ENCODE measurements at places on chromosomes 4 and X.

DNA sequence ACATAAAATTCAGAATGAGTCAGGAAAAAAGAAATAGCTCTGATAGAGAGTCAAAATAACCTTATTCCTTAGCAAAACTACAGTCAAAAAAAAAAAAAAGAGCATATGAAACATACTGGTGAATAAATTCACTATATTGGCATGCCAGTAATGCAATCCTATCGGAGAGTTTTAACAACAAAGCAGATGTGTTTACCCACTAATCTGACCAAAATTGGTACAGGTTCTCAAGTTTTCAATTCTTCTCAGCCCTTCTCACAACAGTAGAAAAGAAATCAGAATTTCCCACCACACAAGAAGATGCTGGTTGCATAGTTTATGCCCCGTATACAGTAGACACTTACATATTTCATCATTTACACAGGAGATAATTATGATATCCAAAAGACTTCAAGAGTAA is 59.4 kb downstream of the LCORL start:
- DNase-seq = no peak

- no peak for DNase-seq
Measured at GRCh38 chr4:68748181-68748991, 67.4 kb upstream of the UGT2B10 start.

DNA sequence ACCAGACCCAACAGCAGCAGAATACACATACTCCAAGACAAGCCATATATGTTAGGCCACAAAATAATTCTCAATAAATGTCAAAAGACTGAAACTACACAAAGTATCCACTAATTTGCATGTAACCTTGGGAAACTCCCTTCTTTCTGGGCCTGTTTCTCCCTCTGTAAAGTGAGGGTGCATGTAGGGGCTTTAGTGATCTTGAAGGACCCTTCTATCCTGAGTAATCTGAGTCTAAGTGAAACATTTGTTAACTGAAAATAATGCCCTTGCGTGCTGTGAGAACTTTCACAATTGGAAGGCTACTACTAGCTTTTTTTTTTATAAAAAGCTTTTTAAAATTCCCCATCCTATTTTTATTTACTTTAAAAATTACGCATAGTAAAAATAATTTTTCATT is 125.2 kb downstream of the NEXMIF start:
- no peak for DNase-seq

- no peak for DNase-seq
Measured at GRCh38 chr4:157363360-157363759, 142.8 kb downstream of the GRIA2 start.

DNA sequence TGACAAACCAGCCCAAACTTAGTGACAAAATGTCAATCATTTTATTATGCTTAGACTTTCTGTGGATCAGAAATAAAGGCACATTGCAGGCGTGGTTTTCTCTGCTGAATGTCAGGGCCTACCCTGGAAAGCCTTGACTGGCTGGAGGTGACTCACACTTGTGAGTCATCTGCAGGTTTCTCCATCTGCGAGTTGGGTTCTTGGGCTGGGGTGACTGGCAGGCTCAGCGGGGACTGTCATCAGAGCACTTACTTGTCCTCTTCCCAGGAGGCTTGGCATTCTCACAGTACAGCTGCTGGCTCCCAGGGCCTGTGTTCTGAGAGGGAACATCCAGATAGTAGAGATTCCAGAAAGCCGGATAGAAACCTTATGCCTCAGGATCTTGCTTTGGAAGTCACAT is 153.8 kb upstream of the AGA start:
- no peak for DNase-seq

- DNase-seq = peak; percentile 57
Measured at GRCh38 chr4:28117084-28117682, 1256.5 kb downstream of the STIM2 start.

- no peak for DNase-seq
Measured at GRCh38 chrX:130267956-130268448, 697 bp downstream of the ZNF280C start.

DNA sequence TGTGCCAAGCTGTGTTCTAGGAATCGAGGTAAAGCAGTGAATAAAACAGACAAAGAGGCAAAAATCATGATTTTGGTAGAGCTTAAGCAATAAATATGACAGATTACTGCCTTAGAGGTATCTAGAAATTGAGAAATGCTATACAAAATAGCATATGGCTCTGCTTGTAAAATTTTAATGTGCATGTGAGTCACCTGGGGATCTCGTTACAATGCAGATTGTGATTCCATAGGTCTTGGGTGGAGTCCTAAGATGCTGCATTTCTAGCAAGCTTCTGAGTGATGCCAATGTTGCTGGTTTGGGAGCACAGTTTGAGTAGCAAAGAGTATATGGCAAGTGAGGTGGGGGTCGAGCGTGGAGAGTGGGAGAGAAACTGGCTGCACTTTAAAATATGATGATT is 697.3 kb upstream of the MAGEB2 start:
- no peak for DNase-seq

DNA sequence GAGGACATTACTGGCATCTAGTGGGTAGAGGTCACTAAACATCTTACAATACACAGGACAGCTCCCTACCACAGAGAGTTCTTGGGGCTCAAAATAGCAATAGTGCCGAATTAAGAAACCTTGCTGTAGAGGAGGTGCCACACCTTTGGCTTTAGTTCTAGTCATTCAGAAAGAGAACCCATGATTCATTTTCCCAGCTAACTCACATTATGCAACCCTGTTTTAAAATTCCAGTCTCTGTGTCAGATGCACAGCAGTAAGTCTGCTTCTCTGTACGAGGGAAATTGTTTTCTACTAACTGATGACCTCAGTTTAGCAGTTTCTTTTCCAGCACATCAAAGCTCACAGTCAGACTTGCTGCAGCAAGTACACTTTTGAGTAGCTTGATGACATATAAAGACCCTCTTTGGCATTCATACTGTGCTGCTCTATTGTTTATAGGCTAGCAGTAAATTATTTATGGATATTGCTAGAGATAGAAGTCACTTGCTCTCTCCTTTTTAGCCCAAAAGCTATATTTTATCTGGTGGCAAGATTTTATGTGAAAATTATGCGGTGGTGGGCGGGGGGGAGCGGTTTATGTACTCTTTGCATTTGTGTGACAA is 487.8 kb upstream of the MAGEB18 start:
- no peak for DNase-seq

- DNase-seq = no peak
Measured at GRCh38 chr4:107125496-107125895, 89.4 kb upstream of the DKK2 start.

- DNase-seq = no peak
Measured at GRCh38 chrX:107542500-107542899, 85.8 kb upstream of the PRPS1 start.

- DNase-seq = no peak
Measured at GRCh38 chr4:120754590-120754989, 167.9 kb downstream of the PRDM5 start.

- DNase-seq = no peak
Measured at GRCh38 chr4:4866866-4867374, 7.5 kb downstream of the MSX1 start.

GRCh38 chr4:180059216-180059881 is 2183.9 kb upstream of the TENM3 start:
- peak; percentile 68 for DNase-seq

DNA sequence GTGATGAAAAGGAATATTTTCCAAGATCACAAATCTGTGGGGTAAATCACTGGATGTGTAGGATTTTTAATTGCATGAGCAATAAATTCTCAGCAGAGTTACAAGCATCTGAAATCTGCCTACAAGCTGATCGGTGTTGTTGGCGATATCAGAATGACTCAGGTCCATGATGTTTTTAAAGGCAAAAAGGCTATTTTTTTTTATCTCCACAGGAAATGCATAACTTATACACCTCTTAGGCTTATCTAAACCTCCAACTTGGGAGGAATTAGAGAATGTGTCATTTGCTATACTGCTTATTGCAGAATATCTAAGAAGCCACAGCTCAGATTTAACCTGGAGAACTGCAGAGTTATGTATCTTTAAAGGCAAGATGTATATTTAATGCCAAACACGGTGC is 61.6 kb downstream of the KIT start:
- no peak for DNase-seq

DNA sequence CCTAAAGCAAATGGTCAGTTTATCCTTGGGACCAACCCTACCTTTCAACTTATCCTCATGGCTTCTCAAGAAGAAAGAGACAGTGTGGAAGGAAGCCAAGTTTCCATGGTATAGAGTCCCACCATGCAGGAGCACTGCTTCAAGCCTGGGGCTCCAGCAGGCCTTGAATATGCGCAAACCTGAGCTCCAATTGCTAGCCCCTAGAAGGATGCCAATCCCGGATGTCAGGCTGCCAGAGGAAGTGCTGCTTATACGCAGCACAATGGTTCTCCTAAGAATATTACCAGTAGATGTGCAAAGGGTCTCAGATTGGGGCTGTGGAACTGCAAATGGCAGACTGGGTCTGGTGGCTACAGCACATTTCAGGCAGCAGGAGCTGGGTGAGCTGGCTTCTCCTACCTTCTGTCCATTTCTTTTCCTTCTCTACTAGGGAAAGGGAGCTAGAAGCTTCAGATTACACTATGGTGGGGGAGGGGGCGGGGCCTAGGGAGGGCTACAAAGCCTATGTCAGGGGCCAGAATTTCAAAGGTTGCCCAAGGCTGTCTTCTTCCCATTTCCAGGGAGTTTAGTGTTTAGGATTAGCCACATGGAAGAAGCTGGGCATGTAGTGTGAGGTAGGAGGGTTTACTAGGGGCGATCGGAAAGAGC is 40.7 kb upstream of the CITED1 start:
- no peak for DNase-seq

DNA sequence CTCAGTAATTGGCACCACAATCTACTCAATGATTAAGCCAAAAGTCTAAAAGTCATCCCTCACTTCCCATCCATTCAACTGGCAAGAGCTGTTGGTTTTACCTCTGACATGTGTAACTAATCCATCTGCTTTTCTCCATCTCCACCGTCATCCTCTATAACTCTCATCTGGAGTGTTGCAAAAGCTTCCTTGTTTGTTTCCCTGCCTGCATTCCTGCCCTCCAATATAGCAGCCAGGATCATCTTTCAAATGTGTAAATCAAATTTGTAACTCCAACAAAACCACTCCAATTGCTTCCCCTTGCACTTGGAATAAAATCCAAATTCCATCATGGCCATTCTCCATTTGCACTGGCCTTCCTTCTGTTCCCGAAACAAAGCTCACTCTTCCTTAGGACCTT is 4.3 kb upstream of the PLAC8 start:
- no peak for DNase-seq

GRCh38 chr4:158356301-158356700 is 146.0 kb downstream of the TMEM144 start:
- no peak for DNase-seq

GRCh38 chr4:120703908-120704307 is 218.6 kb downstream of the PRDM5 start:
- DNase-seq = no peak

GRCh38 chr4:97432551-97432950 is 710.7 kb downstream of the STPG2 start:
- DNase-seq = no peak

DNA sequence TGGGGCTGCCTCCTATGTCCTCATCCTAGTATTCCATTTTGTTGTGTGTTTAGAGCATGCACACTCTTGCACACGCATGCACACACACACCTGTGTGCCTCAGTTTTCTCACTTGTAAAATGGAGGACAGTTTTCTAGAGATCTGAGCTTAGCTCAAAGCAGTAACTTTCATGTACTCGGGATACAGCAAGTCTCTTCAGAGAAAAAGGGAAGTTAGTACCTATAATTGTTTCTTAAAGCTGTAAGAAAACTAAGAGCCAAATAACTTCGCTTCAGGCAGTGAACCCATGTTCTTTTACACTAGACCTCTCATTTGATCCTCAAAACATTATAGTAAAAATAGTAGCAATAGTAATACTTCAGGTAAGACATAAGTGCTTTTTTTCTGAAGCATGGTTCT is 49.6 kb downstream of the KIT start:
- DNase-seq = no peak

DNA sequence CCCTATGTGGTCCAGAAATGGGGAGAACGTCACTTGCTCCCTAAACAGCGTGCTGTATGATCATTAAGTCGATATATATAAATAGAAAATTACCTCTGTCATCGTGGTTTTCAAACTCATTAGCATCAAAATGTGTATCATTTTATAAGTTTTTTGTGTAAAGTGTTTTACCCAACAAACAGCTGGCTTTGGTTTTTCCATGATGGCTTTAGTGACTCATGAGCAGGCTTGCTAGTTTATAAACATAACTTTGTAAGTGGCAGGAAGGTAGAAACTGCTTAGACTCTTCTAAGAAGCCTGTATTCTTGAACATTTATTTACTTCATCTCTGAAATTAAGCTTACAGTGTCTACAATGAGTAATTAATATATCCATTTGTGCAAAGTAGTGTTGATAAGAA is 108.4 kb upstream of the DIPK2B start:
- DNase-seq = no peak

DNA sequence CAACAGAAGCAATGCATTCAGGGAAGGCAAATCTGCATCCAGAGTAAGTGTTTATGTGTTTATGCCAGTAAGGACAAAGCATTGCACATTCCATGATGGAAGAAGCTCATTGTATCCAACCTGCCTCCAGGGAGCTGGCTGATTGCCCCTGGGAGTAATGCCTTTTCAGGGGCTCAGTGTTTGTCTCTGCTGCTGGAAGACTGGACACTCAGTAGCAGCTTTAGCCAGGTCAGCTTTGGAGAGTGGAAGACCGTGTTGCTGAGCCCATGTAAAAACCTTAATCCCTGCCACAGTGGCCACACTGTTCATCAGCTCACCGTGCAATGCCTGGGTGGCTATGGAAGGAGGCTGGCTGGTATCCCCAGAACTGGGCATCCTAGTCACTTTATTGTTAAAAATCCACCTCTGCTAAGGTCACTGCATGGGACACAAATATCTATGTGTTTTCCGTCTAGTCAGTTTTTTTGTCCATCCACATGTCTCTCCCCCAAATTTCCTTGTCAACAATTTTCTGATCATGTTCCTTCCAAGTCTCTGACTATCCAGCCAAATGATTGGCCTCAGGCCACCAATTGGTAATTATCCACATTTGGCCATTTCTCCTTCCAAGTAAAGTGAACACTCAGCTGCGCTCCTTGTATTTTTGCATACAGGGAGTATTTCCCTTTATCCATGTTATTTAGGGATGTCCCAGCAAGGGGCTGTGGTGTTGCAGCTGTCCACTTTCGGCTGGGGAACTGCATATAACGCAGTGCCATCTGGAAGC is 2044.5 kb upstream of the AGA start:
- no peak for DNase-seq

DNA sequence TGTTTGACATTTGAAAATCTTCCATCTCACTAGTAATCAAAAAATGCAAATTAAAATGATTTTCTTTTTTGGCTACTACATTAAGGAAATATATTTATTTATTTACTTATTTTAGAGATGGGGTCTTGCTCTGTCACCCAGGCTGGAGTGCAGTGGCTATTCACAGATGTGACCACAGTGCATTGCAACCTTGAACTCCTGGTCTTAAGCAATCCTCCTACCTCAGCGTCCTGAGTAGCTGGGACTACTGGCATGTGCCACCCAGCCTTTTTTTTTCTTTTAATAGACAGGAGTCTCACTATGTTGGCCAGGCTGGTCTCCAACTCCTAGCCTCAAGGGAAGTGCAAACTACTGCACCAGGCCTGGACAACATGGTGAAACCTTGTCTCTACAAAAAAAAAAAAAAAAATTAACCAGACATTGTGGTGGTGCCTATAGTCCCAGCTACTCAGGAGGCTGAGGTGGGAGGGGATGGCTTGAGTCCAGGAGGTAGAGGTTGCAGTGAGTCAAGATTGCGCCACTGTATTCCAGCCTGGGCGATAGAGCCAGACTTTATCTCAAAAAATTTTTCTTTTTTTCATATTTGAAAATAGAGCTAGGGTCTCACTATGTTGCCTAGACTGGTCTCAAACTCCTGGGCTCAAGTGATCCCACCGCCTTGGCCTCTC is 4.4 kb upstream of the SMIM14 start:
- DNase-seq = no peak

GRCh38 chr4:110675426-110675825 is 52.5 kb upstream of the PITX2 start:
- no peak for DNase-seq

Data from spleen (tissue), 13 donors.